ENCODE measurements at places on chromosomes 2 and 18.

DNA sequence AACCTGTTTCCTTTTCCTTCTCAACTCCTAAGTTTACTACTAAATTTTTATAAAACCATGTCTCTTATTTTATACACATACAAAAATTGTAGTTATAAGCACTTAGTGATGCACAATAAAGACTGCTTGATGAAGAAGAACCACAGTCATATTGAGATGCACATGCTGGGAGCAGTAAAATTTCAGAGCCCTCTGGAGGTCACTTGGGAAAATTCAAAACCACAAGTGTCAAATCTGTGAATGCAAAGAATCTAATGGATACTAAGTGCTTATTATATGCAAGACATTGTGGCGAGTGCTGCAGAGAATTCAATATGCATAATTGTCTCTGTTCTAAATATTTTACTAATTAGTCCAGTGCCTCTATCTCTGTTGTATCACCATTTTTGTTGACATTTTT is 180.5 kb downstream of the VWC2L start:
- DNase-seq, result no peak

GRCh38 chr2:18896125-18896764 is 306.9 kb upstream of the NT5C1B start:
- no peak for DNase-seq

DNA sequence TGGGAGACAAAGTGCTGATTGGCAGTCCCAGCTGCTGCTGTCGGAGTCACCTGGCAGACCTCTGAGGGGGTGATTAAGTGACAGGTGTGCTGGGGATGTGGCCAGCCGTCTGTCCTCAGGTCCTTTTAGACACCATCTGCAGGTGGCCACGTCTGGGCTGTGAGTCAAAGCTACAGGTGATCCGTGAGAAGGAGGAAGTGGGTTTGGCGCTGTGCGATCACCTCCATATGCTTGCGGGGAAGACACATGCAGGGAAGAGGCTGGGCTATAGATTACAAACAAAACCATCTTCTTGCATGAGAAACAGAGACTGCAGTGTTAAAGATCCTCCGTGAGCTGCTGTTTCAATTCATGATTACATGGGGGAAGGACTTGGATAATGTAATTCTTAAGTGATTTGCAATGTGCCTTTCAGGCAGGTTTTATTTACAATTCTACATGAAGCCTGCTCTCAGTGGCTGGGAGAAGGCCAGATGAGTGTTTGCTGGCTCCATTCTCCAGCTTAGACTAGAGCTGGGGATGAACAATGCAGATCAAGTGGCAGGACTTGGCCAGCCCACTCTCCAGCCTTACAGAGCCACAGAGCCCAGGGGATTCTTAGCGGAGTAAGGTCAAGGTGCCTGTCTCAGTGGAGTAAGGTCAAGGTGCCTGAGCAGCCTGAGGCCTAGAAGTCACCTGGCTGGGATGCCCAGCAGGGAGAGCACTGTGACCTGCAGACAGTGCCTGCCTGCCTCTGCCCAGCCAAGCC is 87.8 kb downstream of the LYPD1 start:
- DNase-seq, result no peak

- DNase-seq, result no peak
Observed at GRCh38 chr2:27298391-27299080, 9.7 kb downstream of the UCN start.

DNA sequence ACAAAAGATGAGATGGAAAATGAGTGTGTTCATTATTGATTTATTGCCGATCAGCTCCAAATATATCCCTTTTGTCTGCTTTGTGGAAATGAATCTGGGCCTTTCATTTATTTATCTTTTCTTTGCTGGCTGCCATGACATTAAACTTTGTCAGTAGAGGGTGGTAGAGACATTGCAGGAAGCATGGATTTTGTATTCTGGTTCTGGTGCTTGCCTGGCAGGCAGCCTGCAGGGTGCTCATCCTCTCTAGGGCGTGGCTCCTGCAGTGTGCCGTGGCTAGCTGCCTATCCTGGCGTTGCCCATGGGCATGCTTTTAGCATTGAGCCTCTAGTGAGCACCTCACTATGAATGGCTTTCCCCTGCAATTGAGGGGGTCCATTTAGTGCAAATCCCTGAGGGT is 593.1 kb downstream of the RNF144A start:
- DNase-seq, result no peak

DNA sequence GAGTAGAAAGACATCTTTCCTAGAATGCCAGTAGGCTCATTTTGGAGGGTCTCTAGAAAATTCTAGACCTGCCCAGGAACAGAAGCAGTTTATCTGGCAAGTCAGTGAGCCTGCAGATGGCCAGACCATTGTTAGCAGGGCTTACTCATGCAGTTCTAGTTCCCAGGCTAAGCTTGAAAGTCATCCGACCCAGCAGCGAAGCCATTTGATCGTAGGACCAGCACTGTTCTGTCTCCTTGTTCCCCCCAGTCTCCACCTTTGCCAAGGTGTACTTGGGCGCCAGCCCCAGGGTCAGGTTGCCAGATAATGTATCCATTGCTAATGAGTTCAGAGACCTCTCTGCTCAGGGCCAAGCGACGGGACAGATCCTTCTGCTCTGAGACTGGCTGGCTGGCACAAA is 70.1 kb downstream of the EPAS1 start:
- no peak for DNase-seq

- no peak for DNase-seq
Observed at GRCh38 chr2:223787358-223787757, 50.0 kb downstream of the AP1S3 start.

DNA sequence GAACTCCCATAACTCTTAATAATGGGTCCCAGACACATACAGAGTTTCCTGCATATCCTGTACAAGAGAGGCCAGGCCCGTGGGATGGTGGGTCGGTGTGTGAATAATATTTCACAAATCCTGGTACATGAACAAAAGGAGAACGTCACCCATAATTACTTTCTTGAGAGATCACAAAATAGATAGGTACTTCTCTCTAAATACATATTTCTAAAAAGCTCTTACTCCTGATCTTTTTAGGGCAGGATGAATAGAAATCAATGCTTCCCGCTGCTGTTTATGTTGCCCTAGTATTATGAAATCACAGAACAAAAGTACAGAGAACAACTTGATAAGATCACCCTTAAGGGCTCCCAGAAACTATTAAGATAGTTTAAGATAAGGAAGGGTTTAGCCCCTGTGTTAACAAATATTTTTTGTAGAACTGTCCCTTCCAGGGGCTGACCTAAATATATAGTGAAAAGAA is 5.4 kb downstream of the IRS1 start:
- DNase-seq, result no peak

DNA sequence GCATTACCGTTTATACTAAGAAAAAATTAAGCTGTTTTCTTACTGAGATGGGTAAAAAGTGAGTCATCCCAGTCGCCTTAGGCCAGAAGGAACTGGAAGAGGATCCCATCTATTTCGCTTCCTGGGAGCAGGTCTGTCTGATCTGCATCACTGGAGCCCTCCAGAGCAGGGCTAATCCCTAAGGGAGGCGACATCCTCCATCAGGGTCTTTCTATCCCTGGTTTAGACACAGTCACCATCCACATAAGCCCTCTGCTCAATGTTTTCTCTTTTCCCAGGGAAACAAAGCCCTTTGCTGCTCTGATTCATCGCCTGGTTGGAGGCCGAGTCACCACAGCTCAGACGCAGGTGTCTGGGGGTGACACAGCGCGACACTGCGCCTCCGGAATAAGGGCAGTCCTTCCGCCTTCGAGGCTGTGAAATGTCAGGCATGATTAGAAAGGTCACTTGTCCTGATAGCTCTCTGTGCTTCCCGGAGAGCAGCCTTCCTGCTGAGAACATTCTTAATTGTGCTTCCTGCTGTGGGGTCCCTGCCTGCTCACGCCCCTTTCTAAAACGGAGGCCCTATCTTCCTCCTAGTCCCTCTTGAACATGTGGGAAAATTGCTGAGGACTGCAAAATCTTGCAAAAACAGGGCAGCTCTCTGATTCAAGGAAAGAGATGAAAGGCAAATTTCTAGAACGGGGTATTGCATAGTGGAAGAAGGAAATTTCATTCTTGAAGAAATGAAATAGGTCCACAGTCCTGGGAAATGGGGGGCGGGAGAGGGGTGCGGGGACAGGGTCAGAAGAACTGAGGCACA is 56.3 kb downstream of the MARCHF4 start:
- DNase-seq, result peak; percentile 2

DNA sequence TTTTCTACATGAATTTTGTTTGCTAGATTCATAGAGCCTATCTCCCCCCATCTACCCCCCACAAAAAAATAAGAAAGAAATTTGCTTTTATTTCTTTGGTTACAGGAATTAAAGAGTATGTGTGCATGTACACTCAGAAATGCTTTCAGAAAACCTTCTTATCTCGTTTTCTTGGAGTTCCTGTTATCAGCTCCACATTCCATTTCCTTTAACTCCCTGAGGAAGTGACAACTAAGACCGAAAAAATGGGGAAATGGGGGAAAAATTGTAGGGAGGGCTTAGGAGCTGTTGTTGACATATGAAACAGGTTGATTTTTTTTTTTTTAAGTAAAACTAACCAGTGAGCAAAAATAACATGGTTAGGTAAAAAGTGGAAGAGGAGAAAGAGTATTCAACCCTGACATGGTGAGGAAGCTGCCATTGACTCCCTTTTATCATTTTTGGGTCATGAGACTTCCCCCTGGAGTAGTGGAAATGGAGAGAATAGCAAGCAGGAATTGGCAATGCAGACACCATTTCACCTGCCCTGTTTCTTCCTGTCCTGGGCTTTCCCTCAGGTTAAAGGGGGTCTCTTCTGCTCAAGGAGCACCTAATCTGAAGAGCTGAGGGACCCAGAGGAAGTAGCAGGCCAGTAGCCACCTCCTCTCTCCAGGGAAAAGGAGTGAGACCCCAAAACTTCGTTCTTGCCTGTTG is 93.5 kb downstream of the OSBPL6 start:
- DNase-seq, result no peak

GRCh38 chr2:150019063-150019462 is 431.5 kb upstream of the MMADHC start:
- DNase-seq, result no peak

- peak; percentile 85 for DNase-seq
Observed at GRCh38 chr2:8996006-8996405, 7.5 kb downstream of the MBOAT2 start.

DNA sequence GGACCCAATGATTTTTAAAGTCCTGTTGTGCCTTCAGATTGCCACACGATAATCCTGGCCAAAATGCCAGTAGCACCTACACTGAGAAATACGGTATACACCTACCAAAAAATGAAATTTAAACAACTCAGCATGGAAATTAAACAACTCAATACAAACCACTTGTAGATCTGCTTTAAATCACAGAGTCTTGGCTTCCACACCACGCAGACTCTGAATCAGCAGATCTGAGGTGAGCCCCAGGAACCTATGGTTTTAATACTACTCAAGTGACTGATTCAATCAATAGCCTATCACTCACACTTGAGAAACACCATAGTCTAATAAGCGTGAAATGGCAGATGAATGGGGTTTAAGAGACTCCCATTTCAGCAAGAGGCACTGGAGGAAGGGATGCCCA is 46.9 kb downstream of the MAP4K3 start:
- DNase-seq, result no peak

DNA sequence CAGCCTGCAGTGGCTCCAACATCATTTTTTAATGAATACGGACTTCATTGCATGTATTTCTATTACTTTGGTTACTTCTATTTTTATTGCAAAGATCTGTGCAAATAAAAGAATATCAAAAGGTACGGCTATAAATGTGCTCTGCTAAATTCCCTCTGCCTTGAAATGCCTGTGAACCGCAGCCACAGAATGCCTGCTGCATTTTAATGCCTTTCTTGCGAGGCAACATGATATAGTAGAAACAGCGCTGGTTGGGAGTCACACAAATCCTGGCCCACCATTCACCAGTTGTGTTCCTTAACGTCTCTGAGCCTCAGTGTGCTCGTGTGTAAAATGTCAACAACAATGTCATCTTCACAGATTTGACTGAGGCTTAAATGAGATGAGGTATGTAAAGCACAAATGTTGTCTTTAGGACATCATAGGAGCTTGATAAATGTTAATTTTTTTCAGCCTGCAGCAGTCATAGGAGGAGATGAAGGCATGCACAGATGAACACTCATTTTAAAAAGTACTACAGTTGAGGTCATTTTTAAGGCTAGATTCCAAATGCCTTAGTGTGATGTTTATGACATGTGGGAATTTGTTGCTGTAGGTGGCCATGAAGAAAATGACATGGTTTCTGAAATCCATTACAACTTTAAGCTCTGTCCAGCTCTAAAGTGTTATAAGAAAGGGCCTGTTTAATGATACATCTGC is 187.6 kb upstream of the NRP2 start:
- no peak for DNase-seq

DNA sequence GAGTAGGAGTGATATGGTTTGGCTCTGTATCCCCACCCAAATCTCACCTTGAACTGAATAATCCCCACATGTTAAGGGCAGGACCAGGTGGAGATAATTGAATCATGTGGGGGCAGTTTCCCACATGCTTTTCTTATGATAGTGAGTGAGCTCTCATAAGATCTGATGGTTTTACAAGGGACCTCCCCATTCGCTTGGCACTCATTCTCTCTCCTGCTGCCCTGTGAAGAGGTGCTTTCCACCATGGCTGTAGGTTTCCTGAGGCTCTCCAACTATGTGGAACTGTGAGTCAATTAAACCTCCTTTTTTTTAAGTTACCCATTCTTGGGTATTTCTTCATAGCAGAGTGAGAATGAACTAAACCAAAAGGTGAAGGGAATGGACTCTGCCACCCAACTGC is 207.5 kb downstream of the LOXHD1 start:
- no peak for DNase-seq

DNA sequence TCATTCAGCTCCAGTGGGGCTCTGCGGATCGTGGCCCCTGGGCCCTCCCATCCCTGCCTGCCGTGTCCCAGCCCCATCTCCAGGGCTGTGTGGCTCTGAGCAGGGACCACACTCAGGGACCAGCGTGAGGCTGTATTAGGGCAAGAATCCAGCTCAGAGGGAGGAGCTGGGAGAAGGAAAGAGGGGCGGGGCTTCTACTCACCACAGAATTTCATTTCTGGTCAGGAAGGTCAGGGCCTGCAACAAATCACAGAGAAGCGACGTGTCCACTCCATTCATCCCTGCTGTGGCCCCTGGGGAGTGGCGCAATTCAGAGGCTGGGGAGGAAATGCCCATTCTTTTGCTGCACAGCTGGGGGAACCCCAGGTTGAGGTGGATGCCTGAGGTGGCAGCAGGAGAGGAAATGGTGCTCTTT is 828 bp downstream of the CIB4 start:
- DNase-seq, result peak; percentile 11

- DNase-seq, result no peak
Observed at GRCh38 chr2:120743657-120744056, 8.0 kb downstream of the GLI2 start.

DNA sequence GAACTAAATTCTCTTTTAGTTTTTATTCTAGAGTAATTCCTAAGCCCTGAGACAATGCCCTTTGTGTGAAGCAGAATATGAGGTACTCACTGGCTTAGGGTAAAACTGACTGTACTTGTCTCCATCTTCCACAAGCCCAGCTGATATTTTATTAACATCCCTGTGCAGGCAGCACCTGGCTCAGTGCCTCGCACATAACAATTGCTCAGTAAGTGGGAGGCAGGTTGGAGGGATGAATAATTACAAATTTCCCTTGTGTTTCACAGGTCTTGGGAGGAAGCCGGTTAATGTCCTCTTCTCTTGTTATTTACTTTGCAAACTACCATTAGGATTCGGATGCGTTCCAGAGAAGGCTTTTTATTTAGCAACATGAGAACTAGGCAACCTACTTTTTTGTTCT is 249.8 kb upstream of the FSHR start:
- DNase-seq, result no peak
